ENCODE measurements at places on chromosomes 5 and 9.

DNA sequence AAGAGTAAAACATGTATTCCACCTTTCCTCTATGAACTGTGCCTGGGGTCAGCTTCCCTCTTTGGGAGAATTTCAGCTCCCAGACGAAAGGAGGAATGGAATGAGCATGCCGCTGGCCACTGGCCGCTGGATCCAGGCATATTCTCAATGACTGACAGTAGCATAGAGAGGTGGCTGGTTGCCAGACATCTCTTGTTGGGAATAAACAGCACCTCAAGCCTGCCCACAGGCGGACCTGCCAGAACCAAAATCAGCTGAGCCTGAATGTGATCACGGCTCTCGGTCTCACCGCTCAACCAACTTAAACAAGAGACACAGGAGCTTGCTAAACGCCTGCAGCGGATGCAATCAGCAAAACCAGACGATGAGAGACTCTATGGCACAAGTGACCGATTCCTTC, 20.6 kb downstream of the TBC1D9B start:
- DNase-seq, result no peak

DNA sequence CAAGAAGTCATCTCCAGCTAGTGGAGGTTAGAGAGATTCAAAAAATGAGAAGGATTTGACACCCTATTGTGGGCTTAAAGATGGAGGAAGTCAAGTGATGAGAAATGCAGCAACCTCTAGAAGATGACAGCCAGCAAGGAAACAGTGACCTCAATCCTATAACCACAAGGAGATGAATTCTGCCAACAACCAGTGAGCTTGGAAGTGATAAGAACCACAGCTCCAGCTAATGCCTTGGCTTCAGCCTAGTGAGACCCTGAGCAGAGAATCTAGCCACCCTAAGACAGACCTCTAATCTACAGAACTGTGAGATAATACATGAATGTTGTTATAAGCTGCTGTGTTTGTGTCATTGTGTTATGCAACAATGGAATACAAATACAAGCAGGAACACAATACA, 262.4 kb downstream of the GRIA1 start:
- no peak for DNase-seq

GRCh38 chr5:158351485-158352125, 492.7 kb upstream of the CLINT1 start:
- DNase-seq, result no peak

GRCh38 chr5:177222269-177222668, 81.2 kb downstream of the RAB24 start:
- DNase-seq, result no peak

DNA sequence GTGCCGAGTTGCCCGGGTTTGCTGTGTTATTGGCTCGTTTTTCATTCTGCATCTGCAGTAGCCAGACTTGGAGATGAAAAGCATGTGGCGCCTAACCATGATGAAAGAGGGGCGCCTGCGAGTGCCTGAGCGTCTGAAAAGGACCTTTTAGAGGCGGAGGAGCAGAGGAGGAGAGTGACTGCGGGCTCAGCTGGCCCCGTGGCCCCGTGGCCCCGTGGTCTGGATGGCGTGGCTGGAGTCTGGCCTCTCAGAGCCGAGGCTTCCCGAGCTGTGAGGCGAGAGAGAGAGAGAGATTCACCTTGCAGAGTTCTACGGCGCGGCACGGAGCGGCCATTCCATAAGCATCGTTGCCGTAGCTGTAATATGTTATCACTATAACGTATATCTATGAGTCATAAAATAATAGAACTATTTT, 55.3 kb upstream of the RNU6ATAC start:
- no peak for DNase-seq

DNA sequence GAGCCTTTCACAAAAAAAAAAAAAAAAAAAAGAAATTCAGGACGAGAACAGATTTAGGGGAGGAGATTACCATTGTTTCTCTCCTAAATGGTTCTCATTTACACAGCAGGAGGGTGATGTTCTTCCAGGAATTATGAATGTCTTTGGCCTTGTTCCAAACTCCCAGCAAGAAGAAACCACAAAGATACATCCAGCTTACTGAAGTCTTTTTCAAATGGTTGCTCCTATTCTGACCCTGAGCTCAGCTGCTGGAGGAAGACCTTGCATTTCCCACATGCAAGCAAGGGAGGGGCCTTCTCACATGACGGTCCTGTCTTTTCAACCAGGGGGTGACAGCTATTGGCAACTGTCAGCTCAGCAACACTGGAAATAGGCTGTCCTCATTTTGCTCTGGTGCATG, 203.0 kb upstream of the VLDLR start:
- DNase-seq, result no peak

DNA sequence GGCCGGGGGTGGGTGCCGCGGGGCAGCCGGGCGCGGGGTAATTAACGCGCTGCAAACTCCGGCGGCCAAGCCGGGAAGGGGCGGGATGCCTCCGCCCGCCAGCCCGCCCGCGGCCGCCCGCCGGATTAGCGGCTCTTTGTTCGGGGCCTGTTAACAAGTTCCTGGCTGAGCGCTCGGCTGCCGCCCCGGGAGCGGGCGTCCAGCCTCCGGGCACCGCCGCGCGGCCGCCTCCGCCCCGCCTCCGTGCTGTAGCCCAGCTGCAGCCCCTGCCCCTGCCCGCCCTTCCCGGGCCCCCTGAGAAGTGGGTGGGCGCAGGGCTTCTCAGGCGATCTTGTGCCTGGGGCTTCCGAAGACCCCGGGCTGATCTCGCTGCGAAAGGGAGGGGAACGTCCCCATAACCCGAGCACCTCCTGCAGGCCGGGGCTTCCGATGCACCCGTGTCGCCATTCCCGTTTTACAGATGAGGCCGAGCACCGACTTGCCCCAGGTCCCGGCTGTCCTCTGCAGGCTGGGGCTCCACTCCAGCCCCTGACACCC, 7.5 kb downstream of the UNC5A start:
- DNase-seq, result no peak

DNA sequence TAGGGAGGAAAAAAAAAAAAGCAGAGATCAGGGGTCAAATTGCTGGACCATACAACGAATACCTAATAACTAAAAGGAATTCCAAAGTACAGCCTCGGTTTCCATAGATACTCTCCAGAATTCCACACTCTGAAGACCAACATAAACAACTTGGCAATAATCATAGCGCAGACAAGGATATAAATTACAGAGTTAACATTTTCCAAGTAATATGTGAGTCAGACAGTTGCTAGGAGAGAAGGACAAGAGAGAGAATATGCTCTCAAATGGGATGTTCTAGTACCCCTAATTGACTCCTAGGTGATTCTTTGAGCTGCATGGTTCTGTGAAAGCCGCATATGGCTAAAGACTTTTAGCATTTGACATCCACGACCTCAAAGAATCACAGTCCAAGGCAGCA, 165.2 kb downstream of the FRMD3 start:
- no peak for DNase-seq

- DNase-seq, result no peak
Observed at GRCh38 chr5:66436721-66437120, 159.5 kb upstream of the MAST4 start.

DNA sequence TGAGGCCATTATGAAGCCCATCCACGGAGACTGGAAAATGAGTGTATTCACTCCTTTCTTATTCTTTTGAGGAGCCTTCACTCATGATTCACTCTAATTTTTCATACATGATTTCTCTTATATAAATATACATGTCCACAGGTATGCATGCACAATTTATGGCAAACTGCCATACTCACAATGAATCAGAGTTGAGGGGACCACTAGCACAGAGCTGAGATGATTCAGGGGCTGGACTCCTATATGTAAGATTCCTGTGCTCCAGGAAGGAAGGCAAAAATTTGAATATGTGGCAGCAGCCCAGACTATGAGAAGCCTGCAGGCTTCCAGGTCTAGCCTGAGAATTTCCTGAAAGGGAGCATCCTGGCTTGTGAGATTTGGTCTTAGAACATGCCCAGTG, 484.6 kb downstream of the PRELID2 start:
- no peak for DNase-seq

GRCh38 chr9:115004545-115004944, 74.2 kb upstream of the TNFSF8 start:
- no peak for DNase-seq

DNA sequence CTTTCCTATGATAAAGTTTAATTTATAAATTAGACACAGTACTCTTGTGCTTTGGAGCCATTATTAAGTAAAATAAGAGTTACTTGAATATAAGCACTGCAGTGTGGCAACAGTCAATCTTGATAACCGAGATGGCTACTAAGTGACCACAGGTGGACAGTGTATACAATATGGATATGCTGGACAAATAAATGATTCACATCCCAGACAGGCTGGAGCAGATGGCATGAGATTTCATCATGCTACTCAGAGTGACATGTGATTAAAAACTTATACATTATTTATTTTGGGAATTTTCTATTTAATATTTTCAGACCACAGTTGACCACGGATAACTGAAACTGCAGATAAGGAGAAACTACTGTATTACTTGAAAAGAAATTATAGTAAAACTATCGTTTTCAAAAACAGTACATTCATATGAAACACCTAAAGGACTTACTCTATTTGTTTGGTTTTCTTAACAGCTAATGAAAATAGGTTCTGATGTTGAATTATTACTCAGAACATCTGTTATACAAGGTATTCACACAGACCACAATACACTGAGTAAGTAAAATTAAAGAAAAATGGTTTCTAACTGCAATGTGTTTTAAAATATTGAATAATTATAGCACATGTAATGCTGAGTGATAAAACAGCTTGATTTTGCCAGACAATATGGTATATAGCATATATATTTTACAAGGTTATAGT, 16.0 kb downstream of the LYRM7 start:
- DNase-seq, result no peak

DNA sequence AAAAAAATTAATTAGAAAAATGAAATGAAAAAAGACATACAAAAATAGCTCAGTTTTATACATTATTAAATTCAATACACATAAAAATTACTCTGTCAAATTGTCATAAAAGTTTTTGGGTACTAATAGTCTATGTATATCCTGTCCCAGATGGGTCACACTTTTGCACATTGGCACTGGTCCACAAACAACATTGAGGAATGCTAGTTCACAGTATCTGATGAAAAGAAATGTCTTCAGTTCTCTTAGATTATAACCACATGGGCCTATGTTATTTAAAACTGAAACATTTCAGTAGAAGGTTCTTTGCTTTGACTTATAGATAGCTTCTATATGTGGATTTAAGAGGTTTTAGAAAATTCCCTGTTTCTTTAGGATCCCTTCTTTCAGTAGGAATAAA, 39.8 kb downstream of the LNPEP start:
- no peak for DNase-seq

DNA sequence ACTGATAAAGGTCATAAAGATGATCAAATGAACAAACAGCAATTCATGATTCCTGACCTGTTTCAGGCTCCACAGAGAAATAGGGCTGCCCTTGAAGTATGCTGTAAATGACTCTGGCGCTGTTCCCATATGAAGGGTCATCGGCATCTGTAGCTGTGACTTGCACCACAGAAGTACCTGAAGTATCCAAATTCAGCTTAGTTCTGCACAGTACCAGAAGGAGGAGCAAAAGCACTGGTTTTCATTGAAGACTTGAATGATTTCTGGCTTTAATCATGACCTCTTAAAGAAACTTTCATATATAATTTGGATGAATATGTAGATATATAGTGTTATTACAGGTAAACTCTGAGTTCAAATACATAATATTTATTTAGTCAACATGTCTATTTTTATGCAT, 109.1 kb downstream of the CDH10 start:
- no peak for DNase-seq

DNA sequence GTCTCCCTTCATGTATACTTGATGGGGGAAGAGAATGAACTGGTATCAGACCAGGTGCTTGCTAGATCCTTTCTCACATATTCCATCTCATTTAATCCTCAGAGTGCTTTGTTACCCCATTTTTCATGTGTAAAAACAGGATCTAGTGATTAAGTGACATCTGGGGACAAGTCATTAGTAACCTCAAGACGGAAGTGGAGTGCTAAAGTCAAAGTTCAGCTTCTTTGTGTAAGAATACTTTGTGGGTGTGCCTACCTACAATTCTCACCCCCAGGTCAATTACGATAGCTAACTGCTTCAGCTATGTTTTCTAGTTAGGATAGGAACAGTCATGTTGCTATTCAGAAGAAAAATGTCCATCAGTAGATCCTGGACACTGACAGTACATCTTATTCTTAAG, 3.1 kb upstream of the FAM120AOS start:
- no peak for DNase-seq

DNA sequence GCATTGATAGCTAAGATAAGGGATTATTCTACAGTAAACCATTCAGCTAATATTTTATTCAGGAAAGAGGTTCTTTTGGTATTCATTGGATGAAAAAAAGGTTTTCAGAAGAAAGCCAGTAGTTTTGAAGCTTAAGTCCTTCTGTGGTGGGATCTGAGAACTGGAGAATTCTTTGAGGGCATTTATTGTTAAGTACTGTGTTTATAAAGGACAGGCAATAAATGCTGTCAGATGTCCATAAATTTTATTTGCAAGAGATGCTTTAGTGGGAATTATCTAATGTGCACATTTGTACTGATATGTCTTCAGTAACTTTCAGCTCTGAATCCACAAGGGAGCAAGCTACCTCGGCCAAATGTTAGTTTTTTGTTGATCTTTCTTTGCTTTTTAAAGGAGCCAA, 321.3 kb downstream of the MARCHF11 start:
- no peak for DNase-seq

DNA sequence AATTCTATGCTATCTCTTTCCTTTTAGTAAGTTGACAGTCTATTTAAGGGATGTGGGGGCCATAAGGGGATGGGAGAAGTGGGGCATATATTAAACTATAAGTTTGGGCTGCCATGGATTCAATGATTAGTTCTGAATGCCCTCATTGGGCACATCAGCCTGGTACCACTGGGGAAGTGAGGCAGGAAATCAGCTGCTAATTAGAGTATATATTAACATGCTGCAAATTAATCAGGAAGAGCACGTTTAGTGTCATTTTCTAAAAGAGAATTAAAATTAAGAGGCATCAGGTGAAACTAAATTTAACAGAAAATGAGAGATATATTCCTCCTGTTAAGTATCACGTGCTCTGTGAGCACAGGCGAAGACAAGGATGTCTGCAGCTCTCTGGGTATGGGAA, 123.0 kb upstream of the GNA14 start:
- no peak for DNase-seq

GRCh38 chr9:99027443-99027842, 77.5 kb upstream of the TGFBR1 start:
- no peak for DNase-seq
